ENCODE measurements at places on chromosomes 3 and 15. TPM values are rescaled to one million over a fixed set of nuclear protein-coding genes. Genes with fewer than 3 reads are reported as not detected.

GRCh38 chr3:121985846-121986245 is 36.2 kb downstream of the ILDR1 start:
- DNase-seq = no peak

Gene ARGFX
- not detected for polyA plus RNA-seq

Gene PSTPIP1
- polyA plus RNA-seq = 2.7 TPM

DNA sequence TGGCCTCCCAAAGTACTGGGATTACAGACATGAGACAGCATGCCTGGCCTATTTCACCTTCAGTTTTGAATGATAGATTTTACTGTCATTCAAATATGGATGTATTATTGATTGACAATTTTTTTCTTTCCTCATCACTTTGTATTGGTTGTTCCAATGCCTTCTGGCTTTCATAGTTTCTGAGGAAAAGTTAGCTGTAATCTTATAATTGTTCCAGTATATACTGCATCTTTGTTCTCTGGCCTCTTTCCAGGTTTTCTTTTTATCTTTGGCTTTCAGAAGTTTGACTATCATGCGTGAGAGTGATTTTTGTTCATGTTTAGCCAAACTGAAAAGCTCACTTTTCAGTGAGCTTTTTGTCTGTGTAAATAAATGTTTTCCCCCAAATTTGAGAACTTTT is 157.1 kb downstream of the RSRC1 start:
- DNase-seq = no peak

DNA sequence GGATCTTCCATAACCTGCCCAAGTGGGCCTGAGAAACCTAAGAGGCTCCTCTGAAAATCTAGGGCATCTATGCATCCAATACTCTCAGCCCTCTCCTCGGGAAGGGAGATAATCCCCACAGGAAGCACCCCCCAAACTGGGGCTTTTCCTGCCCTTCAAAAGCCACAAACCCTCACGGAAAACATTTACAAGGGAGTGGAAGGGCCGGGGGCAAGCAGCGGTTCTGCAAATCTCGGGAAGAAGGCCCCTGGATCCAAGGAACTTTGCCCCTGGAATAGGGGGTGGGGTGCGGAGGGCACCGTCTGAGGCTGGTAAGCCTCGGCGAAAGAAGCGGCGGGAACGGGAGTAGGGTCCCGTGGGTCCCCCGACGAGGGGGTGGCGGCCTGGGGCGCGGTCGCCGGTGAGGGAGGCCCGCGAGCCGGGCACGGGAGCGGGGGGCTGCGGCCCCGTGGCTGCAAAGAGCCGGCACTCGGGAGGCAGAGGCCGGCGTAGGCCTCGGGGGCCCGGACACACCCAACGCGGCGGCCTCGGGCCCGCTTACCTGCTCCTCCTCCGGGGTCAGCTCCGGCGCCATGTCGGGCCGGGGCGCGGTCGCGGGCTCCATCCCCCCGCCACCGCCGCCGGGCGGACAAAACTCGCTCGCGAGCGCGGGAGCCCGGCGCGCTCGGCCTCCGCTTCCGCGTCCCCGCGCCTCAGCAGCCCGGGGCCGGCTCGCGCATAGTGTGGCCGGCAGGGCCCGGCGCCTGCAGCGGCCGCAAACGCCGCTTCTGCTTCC is 755 bp downstream of the PTPN9 start:
- no peak for DNase-seq

Gene TGM5
- polyA plus RNA-seq = 0.16 TPM

DNA sequence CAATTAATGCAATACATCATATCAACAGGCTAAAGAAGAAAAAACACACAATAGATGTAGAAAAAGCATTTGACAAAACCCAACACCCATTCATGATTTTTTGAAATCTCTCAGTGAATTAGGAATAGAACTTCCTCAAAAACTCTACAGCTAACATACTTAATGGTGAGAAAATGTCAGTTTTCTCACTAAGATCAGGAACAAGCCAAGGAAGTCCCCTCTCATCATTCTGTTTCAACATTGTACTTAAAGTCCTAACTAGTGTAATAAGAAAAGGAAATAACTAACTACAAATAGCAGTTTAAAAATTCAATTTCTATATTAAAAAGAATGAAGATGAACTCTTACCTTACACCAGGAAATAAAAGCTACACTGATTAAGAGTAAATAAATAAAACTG is 77.8 kb downstream of the DCLK3 start:
- DNase-seq = no peak

- no peak for DNase-seq
These were observed 43.9 kb downstream of the GOLIM4 start for GRCh38 chr3:168051531-168052471.

DNA sequence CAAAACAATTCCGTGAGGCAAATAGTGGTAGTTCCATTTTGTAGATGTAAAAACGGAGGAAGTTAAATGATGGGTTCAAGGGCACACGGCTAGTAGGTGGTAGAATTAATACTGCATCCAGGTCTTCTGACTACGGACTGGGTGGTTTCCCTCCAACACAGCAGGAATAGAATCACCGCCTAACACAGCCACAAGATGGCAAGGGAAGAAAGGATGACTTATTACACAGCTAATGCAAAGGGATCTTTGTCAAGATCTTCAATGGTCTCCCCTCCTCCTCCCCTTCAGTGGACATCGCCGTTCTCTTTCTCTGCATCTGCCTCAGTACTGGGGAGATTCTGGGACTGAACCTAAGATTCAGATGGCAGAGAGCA is 524 bp upstream of the TOPBP1 start:
- no peak for DNase-seq

DNA sequence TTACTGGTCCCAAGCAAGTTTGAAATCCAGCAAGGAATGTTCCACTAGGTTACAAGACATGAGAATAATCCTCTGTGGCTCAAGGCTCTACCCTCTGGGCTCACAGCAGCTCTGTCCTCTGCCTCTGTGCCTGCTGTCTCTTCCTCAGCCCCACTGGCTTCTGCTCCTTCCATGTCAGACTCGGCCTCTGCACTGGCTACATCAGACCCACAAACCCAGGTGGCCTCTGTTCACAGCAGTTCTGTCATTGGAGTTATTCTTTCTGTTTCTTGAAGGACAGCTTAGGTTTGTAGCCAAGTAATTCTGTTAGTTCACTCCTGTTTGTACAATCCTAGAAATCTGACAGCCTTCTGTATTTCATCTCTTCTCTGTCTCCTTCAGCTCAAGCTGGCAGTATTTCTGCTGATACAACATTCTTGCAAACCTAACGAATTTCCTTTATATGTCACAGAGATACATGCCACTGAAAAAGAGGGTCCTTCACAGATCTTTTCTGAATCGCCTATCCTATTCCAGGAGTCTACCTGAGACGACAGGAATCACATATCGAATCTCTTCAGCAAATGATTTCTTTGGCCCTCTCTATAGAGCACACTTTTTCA is 227.8 kb upstream of the PLSCR5 start:
- no peak for DNase-seq

GRCh38 chr3:197186887-197187588 is 111.4 kb downstream of the DLG1 start:
- peak; percentile 51 for DNase-seq

Gene GUCA1C
- not detected for polyA plus RNA-seq

- DNase-seq = no peak
These were observed 112.5 kb downstream of the SRGAP3 start for GRCh38 chr3:9136746-9137465.
